ENCODE measurements at places on chromosomes 7 and 10.
A peak's percentile ranks its signal among the peaks of the same experiment; 100 is the strongest.

DNA sequence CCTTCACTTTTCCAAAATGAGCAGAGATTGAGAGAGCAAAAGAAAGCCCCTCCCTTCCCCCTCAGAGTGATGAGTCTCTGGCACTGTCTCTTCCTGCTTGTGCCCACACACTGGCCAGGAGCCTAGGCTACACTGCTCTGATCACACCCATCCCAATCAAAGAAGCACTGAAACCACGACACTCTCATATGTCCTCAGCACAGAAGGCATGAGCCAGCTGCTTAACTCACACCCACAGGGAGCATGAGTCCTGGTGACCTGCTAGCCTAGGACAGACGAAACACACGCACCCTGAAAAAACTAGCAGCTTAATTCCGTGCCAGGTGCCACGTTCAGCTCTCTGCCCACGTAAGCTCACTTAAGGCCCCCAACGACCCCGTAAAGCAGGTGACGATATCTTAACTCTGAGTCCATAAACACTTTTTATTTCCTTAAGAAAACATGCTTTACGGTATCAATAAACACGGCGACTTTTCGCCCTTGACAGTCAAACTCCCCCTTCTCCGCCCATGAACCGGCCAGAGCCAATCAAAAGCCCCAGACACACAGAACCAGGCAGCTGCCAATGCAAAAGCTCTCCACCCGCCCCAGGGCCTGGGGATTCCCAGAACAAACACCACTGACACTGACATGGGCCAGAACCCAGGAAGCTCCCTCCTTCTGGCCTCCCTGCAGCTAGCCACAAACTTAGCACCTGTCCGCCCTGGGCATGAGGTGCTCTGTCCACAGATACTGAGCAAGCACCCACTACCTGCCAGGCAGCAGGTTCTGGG lies 69.0 kb downstream of the TNRC18 start:
- no peak for DNase-seq

DNA sequence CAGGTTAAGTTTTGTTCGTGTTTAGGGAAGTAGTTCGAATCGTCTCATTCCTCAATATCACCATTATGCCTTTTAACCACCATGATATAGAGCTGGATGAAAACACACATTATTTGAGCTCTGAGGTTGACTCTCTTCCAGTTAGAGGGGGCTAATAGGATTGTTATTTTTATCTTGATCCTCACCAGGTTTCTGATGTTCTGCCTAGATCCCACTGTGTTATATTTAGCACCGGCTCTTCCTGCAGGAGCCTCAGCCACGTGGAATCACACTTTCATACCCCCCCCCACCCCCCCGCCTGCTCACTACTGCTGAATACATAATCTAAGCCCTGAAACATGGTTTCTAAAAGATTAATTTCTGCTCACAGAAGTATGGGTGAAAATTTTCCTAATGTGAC lies 88.3 kb downstream of the NRCAM start:
- no peak for DNase-seq

GRCh38 chr10:8039321-8039881 lies 15.1 kb upstream of the GATA3 start:
- DNase-seq: no peak

DNA sequence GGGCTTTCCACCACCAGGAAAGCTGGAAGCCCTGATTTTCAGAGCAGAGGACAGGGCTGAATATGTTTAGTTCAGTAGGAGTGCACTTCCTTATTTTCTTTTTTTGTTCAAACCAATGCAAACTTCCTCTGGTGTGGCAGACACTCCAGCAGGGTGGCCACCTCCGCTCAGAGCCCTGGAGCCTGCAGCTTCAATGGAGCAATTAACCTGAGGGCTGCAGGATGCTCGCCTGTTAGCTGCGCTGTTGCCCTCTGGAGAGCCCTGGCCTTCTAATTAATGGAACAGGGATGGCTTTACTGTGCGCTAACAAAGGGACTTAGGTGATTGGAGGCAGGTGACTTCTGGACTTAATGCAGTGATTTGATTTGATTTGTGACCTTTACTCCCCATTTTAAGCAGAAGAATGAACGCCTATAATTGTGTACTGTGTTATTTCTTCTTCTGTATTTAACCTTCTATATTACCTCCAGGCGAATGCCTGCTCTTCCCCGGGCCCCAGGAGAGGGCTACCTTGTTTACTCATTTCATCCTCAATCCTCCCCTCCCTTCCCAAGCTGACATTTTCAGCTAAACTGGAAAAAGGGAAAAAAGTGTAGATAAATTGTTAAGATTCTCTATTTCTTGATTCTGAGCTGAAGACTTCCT lies 123.0 kb upstream of the CTBP2 start:
- no peak for DNase-seq

DNA sequence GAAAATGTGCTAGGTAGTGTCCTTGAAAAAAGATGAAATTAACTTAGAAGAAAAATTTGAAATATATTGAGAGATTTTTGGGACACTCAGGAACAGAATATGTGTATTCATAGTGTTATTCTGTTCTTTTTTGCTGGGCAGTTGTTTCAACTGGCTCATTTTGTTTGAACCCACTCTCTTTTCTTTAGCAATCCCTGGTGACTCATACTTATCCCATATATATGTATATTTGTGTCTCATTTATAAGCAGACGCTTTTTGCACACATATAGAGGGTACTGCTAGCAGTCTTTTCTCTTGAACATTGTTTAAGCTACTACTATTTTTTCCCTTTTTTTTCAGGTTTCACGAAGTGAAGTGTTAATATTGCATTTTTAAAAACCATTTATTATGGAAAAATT lies 1.9 kb downstream of the EXOC6 start:
- no peak for DNase-seq

GRCh38 chr10:116888380-116889055 lies 39.2 kb downstream of the ENO4 start:
- DNase-seq: no peak

- no peak for DNase-seq
These were observed 78.2 kb downstream of the MAPK8 start for GRCh38 chr10:48384699-48384982.

- no peak for DNase-seq
These were observed 100.5 kb upstream of the CARD11 start for GRCh38 chr7:3143869-3144775.

- DNase-seq: no peak
These were observed 17.6 kb upstream of the CRHR2 start for GRCh38 chr7:30699706-30700495.

GRCh38 chr7:159116581-159117339 lies 27.9 kb downstream of the VIPR2 start:
- no peak for DNase-seq

GRCh38 chr10:117163954-117164548 lies 26.0 kb upstream of the VAX1 start:
- DNase-seq: no peak

DNA sequence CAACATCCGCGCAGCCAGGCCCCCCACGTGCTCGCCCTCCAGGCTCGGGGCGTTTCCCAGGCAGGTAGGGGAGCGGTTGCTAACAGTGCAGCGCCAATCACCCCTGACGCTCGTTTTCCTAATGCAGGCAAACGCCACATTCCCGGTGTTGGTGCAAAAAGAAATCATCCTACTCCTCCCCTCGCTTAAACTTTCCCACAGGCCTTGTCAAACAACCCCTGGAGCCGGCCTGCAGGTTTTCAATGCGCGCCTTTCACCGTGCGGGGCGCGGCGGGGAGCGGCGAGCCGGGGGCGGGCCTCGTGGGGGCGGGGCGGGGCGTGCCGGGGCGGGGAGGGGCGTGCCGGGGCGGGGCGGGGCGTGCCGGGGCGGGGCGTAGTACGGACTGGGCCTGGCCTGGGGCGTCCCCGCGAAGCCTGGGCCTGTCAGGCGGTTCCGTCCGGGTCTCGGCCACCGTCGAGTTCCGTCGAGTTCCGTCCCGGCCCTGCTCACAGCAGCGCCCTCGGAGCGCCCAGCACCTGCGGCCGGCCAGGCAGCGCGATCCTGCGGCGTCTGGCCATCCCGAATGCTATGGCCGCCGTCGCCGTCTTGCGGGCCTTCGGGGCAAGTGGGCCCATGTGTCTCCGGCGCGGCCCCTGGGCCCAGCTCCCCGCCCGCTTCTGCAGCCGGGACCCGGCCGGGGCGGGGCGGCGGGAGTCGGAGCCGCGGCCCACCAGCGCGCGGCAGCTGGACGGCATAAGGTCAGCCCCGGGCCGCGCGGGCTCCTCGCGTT lies at the start of gene ECHDC3:
TSS of gene ECHDC3 (plus strand) at position 374 of the 770 bp plus-strand sequence. CDS start at position 569, 195 bp downstream.
- DNase-seq: peak; percentile 40

GRCh38 chr10:111175787-111176186 lies 99.0 kb downstream of the ADRA2A start:
- DNase-seq: no peak

DNA sequence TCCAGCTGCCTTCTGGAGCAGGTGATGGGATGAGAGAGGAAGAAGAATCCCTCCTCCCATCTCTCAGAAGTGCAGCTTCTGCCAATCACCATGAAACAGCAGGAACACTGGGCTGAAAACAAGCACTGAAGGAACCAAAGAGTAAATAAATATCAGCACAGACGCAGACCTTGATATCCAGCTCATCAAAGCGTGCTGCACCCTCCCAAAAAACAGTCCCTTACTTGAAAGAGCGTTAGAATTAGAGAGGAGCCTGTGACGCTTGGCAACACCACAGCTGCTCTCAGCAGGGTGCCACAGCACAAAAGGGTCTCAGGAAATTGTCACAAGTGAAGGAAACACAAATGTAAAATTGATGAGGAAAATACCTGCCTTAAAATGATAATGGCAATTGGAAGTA lies 39.5 kb downstream of the KLF6 start:
- no peak for DNase-seq

DNA sequence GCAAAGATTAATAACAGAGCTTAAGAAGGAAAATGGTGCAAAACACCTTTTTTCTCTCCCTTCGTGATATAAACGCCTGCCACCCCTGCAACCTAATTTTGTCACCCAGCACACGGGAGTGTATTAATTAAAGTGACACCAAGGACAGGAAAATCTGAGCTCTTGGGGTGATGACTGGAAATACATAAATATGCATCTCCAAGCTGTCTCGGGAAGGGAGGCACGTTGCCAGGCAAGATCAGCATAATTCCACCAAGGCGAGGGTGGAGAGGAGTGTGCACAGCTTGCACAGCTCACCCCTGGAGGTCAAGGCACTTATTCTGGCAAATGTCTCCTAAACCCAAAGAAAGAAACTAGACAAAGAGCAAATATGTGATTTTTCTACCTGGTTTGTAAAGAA lies 700.9 kb downstream of the GRID1 start:
- no peak for DNase-seq

DNA sequence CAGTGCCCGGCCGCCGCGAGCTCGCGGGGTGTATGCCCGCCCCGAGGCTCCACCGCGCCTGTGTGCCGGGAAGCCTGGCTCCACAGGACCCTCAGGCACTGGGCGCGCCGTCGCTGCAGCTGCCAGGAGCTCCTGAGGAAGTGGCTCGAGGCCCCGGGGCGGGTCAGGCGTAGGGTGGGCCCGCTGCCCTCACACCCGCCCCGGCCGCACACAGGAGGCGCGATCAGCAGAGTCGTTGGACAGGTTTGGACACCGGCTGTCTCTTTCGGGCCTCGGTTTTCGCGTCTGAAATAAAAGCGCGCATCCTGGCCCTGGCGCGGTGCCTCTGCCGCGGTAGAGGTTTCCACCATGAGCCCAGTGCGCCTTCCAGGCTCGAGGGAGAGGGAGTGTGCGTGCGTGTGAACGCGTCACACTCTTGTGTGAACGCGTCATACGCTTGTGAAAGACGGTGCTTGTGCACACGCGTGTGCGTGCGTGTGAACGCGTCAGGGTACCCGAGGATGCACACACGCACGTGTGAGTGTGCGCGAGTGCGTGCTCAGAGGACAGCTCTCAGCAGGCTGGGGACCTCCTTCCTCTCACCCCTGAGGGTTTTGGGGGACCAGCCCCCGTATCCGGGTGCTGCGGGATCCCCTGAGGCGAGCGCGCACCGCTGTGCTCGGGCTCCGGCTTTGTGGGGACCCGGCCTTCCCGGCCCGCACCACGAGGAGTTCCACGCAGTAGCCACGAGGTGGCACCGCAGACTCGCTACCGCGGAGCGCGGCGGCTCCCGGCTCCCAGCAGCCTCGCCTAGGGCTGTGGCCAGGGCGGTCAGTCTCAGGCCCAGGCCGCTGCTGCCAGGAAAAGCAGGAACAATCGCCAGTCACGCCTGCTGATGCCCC lies 83.8 kb downstream of the BMS1 start:
- DNase-seq: peak; percentile 55

DNA sequence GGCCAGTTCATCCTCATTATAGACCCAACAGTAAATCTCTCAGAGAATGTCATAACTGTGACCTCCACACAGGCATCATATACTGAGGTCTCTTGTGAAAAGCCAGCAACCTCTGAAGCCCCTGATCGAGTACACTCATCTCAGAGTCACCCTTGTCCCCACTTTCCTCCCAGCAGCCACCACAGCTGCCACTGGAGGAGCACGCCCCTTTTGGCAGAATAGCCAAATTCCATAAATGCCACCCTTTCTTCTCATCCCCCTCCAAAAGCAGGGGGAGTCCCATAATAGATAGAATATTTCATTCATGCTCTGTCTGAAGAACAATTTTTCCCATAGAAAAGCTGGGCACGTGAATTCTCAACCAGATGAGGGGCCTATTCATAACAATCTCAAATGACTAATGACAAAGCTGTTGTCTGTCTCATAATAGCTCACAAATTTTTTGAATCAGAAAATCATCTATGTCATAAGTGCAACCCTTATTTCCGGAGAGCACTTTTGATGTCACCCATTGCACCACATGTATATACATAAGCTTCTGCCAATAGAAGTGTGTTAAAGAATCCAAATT lies 47.4 kb downstream of the SGMS1 start:
- DNase-seq: no peak

DNA sequence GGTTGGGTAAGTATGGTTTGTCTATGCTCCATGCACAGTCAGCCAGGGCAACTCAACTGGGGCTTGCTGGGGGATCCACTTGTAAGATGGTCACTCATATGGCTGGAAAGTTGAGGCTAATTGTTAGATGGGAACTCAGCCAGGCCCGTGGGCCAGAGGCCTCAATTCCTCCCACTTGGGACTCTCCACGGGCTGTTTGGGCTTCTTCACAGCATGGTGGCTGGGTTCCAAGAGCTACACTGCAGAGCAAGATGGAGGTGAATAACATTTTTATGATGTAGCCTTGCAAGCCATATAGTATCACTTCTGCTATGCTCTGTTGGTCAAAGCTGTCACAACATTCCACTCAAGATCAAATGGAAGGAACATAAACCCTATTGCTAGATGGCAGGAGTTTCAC lies 39.2 kb downstream of the ELMO1 start:
- DNase-seq: no peak

DNA sequence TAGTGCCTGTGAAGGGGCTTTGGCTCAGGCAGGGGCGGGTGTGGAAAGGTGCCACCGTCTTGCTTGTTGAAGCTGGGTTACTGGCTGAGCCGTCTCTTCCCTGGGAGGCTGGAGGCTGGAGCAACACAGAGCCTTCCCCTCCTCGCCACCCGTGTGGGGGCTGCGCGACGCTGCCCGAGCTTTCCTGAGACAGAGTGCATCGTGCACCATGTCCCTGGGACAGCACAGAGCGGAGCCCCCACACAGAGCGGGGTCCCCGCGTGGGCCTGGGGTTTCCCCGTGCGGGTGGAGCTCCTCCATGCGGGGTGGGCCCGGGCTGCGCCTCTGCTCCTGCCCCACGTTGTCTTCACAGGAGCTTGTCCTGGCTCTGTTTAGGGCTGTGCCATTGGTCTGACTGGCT lies 69.9 kb downstream of the INPP5A start:
- DNase-seq: no peak

Data from activated T-cell treated with anti-CD3 and anti-CD28 coated beads for 48 hours (primary cell).